Sciatic nerve (tissue), 2 donors: ENCODE measurements at places on chromosomes 12 and 14.

DNA sequence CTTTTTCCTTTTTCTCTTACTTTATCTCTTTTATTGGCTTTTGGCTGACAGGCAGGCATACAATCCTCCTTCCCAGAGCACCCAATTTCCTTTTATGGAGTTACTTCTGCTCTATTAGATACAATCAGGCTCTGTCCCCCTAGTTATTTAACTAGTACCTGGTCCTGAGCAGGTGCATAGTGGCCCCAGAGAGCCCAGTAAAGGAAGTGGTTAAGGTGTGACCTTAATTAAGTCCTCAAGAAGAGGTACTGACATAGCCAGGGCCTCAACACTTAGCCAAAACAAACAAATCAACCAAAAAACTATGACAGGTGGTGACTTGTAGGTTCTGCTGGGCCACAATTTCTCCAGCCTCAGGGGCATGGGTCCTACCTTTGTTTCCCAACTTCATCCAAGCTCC, 82.9 kb downstream of the CCDC60 start:
- DNase-seq = no peak

GRCh38 chr12:68445824-68446223, 113.7 kb upstream of the MDM1 start:
- no peak for DNase-seq

DNA sequence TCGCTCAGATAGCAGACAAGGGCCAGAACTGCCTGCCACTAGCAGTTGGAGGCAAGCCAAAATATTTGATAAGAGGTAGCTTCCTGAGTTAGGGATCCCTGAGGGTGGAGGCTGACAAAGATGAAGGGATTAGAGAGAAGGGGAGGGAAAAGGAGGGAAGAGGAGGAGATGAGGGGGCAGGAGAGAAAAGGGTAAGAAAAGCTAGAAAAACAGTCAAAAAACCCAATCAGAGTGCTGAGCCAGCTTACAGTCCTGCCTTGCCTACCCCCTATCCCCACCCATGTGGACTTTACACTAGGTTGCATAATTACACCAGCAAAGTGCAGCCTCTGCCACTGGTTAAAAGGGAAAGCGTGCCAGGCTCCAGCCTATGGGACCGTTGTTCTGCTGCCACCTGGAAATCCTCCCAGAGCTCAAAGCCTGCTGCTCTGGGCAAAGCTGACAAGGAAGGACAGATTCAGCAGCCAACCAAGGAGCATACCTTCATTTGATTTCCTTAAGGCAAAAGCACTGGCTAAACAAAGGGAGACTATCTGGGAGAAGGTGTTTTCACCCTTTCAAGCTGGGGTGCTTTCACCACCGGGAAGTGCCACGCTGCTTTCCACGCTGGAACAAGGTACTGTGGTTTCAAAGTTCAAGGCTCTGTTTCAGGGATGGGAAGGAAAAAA, 3.8 kb upstream of the NUMB start:
- DNase-seq = no peak

- no peak for DNase-seq
Observed at GRCh38 chr12:22935090-22935489, 310.1 kb downstream of the ETNK1 start.

- DNase-seq = no peak
Observed at GRCh38 chr12:47846294-47846996, 26.7 kb upstream of the HDAC7 start.

DNA sequence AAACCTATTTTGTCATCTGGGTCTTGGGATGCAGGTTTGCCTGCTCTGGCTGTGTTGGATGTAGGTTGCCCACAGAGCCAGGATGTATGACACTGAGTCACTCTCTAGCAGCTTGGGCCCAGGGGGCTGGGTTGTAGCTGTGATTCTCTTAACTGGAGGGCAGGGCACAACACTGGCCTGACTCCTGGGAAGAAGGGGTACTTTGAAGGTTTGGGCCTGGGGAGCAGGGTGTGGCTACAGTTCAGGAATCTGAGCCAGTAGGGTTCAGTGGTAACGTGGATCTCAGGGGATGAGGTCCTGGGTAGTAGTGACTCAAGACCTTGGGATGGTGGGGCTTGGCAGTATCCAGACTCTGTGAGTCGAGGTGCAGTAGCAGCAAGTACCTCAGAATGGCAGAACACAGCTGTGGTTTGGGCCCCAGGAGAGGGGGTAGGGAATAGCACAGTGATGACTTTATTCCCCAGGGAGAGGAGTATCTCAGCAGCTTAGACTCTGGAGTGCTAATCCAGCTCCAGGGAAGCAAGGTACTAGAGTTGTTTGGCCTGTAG, 25.7 kb downstream of the TBC1D15 start:
- no peak for DNase-seq

DNA sequence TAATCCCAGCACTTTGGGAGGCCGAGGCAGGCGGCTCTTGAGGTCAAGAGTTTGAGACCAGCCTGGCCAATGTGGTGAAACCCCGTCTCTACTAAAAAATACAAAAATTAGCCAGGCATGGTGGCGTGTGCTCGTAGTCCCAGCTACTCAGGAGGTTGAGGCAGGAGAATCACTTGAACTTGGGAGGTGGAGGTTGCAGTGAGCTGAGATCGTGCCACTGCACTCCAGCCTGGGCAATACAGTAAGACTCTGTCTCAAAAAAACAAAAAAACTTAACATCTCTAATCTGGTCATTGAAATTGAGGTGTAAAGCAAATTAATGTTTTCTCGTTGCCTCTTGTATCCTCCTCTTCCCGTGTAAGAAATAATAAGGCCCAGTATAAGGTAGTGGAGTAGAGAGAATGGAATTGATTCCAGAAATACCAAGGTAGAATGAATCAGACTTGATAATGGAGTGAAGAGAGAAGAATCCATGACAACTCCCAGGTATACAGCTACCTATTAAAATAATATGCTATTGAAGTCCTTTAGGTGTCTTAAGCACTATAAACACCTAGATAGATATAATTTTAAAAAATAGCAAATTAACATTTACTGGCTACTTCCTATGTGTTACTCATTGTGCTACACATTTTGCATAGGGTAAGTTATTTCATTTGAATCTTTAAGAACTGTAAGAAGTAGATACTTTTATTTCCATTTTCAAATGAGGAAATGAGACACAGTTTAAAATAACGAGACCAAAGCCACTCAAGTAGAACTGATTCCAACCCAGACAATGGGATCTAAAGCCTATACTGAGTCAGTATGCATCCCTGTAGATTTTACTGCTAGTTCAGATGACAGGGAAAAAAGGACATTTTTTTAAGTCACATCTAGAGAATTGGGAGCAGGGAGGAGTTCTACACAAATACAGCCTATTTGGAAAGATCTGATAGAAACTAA, 23.2 kb downstream of the RAP1B start:
- DNase-seq = no peak

GRCh38 chr14:55512421-55512820, 67.6 kb upstream of the KTN1 start:
- DNase-seq = no peak

- DNase-seq = no peak
Observed at GRCh38 chr14:51479584-51480325, 172.0 kb upstream of the FRMD6 start.

GRCh38 chr14:73660511-73660910, 15.7 kb downstream of the DNAL1 start:
- no peak for DNase-seq

DNA sequence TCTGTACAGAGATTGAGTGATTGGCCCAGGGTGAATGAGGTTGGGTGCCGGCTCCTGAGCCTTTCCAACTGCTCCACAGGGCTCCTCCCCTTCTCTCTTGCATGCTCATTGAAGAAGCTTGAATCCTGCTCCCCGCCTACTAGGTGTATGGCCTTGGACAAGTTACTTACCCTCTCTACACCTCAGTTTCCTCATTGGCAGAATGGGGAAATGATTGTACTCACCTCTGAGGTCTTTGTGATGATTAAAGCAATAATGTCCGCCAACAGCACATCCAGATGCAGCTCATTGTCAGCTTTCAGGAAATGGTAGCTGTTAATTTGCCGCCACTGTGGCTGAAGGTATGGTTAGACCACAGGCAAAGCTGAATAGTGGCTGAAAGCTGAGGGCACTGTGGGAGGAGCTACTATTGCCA, 174.1 kb downstream of the CRADD start:
- no peak for DNase-seq

DNA sequence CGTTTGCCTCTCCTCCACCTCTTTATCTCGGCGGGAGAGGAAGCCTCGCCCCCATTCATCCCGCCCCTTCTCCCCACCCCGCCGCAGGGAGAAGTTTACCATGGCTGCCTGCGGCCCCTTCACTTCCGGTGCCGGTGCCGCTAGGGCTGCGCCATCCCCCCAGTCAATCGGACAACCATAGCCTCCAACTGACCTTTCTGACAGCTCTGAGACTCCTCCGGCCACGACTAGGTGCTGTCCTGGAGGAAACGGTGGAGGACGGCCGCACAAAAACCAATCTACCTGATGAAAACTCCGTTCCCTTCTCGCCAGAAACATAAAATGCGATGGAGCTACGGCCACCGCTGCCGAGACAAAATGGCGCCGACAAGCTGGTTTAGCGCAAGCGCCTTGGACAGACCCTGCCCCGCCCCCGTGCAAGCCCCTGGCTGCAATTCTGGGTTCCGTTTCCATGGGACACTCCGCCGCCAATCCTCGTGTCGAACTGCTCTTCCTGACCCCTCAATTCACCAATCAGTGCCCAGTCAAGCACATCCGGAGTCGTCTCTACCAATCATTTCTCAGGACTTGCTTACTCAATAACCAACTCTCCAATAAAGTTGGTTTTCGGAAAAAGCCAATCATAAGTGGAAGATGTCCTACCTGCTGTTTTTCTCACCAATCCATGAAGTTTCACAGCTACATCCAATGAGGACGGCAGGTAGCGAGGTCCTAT, 436 bp upstream of the ARID4A start:
- peak; percentile 99 for DNase-seq

DNA sequence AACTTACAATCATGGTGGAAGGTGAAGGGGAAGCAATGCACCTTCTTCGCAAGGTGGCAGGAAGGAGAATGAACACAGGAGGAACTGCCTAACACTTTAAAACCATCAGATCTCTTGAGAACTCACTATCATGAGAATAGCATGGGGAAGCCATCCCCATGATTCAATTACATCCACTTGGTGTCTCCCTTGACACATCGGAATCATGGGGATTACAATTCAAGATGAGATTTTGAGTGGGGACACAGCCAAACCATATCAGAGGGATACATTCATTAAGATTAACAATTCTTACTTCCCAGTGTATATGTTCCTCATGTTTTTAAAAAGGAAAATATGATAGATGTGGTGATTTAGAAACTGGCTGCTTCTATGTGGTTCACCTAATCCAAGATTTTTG, 117.9 kb downstream of the PDE3A start:
- DNase-seq = no peak

GRCh38 chr12:18612971-18613370, 124.8 kb downstream of the PLCZ1 start:
- no peak for DNase-seq

- no peak for DNase-seq
Observed at GRCh38 chr14:90060312-90060964, 1.4 kb upstream of the KCNK13 start.

GRCh38 chr14:23123419-23123818, 4.4 kb upstream of the CEBPE start:
- DNase-seq = no peak

- peak; percentile 42 for DNase-seq
Observed at GRCh38 chr14:100734031-100734990, 7.6 kb downstream of the DLK1 start.

DNA sequence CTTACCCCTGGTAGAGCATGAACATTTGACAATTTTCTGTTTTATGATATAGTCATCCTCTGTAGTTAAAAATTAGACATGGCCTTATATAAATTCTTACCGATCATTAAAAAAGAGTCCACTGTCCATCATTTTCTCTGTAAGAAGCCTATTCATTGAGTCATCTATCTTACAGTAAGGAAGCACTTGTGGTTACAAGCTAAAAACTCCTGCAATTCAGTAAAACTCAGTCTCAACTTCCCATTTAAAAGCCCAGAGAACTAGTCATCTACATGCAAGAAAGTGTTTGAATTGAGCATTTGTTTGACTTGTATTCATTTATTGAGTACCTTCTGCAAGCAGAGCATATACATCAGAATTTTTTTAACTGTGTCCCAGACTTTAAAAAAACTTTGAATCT, 63.3 kb downstream of the GTF2A1 start:
- no peak for DNase-seq

DNA sequence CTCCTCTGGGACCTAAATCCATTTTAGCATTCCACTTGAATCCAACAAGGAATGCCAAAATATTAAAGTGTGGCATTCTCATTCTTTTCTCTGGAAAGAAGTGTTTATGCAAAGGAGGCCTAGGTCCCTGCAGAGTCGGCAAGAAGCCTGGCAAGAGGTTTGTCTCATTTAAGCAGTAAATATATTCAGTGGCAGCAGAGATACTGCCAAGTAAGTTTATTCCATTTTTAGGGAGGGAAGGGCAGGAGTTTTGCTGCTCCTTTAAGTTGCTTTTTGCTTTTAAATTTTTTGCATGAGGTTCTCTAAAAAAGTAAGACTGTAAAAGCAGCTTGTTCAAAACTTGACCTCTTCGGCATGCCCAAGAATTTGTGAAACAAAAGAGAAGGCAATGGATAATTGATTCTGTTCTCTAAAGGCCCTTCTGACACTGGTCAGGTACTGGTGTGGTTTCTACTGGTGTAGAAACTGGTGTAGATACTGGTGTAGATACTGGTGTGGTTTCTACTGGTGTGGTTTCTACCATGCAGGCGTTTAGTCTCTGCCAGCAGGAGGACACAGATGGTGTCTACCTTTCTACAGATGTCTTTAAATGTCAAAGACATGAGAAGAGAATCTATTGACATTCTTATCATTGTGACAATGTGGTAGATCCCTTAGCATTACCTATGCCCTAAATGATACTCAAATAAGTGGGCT, 107.3 kb downstream of the SAMD4A start:
- DNase-seq = no peak
